ENCODE measurements at places on chromosomes 7 and 10. TPM values are rescaled to one million over a fixed set of nuclear protein-coding genes. Genes with fewer than 3 reads are reported as not detected.

Gene NODAL
- not detected for total RNA-seq

Gene CYP3A7
- 0.46 TPM for total RNA-seq

Gene EFCAB10
- not detected for total RNA-seq

Gene RAPGEF5
- total RNA-seq: 11.7 TPM

Gene CCL24
- not detected for total RNA-seq

Gene CDK14
- total RNA-seq: 38.1 TPM

Gene GIMAP8
- total RNA-seq: not detected

Gene CPEB3
- total RNA-seq: 3.7 TPM

Gene FXYD4
- total RNA-seq: 3.1 TPM

Gene ECD
- 27.9 TPM for total RNA-seq

Gene ZNF853
- 9.2 TPM for total RNA-seq

Gene RBP3
- not detected for total RNA-seq

Gene GIMAP6
- total RNA-seq: not detected

- no peak for DNase-seq
Measured at GRCh38 chr7:158816271-158816670, 13.0 kb downstream of the ESYT2 start.

GRCh38 chr7:138258197-138258559 lies 181.9 kb downstream of the AKR1D1 start:
- DNase-seq: no peak

GRCh38 chr10:10792681-10793080 lies 225.0 kb upstream of the CELF2 start:
- DNase-seq: no peak

DNA sequence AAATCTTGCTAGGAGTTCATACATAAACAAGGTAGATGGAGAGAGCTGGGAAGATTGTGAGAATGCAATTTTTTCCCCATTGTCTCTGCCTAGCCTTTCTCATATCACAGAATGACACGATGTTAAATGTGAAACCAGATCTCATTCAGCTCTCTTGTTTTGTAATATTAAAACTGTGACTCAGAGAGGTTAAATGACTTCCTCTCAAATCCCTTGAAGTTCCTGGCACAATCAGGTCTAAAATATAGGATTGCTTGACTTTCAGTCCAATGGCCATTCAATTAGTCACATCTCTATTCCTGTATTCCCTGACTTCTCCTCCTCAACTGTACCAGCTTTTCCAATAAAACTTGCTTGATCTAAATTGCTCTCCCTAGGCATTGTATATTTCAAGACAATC lies 3.1 kb downstream of the ANKRD22 start:
- DNase-seq: no peak

GRCh38 chr7:22612776-22613175 lies 112.8 kb upstream of the STEAP1B start:
- no peak for DNase-seq

DNA sequence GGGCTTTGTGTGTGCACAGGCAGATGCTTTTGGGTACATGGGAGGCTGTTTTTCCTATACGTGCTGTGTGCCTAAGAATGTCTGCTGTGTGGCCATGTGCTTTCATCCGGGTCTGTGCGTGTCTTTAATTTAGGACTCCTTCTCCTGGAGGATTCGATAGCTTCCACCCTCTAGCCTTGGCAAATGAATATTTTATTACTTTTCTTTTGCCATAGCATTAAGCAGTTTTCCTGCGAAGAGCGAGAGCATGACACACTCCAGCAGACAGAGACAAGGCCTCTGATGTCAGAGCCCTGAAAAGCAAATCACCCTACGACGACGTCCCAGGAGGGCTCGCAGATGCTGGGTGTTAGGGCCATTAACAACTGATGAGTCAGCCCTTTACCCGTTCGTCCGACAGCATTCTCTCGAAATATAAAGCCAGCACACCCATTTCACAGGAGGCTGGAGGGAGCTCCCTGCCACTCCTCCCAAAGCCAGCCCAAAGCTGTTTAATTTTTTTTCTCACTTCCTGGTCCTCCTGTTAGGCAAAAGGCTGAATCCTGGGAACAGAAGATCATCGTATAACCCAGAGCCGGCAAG lies 311.3 kb upstream of the ZMIZ1 start:
- DNase-seq: no peak

GRCh38 chr10:11610826-11611247 lies 613 bp downstream of the USP6NL start:
- DNase-seq: no peak

All from type B pancreatic cell (in vitro differentiated cells).